Right lobe of liver (tissue), 6 donors: ENCODE measurements at places on chromosomes 2 and 18.

DNA sequence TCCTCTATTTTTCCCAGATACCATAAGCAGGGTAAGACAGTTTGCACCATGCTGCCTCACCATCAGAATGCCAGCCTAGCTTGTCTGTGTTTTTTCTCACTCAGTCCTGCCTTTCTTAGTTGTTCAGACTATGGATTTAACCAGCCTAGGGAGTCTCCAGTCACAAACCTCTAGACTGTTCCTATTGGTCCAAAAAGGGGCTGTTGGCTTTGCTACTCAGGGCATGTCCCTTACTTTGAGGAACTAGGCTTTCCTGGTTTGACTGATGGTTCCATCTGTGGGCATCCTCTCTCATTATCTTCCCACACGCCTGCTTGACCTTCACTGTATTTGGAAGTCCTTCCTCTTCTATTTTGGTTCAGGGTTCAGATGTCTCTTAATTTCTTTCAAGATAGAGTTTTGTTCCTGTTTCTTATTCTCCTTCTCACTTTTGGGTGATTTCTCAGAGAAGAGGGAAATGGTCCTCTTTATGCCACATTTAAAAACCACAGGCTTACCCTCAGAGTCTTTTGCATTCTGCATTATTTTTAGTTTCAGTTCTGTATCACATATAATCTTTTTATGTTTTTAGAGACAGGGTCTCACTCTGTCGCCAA, 31.3 kb upstream of the TMEM131 start:
- DNase-seq: no peak

- no peak for DNase-seq
These were observed 258.2 kb downstream of the IKZF2 start for GRCh38 chr2:212893216-212893615.

DNA sequence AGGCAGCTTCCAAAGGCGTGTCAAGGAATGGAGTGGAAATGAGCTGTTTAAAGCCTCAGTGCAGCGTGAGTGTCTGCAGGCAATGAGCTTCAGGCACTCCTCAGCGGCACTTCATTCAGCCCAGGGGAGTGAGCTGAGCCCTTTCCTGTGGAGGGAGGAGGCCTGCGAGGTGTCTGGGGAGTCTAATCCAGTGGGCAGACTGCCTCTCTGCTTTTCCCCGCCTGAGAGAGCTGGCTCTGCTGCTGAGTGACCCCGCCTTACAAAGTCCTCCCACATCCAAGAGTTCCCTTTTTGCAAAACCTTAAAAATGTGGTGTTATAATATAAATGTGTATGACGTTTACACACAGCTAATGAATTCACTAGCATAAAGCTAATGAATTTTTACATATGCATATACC, 7.0 kb upstream of the LDLRAD4 start:
- no peak for DNase-seq

DNA sequence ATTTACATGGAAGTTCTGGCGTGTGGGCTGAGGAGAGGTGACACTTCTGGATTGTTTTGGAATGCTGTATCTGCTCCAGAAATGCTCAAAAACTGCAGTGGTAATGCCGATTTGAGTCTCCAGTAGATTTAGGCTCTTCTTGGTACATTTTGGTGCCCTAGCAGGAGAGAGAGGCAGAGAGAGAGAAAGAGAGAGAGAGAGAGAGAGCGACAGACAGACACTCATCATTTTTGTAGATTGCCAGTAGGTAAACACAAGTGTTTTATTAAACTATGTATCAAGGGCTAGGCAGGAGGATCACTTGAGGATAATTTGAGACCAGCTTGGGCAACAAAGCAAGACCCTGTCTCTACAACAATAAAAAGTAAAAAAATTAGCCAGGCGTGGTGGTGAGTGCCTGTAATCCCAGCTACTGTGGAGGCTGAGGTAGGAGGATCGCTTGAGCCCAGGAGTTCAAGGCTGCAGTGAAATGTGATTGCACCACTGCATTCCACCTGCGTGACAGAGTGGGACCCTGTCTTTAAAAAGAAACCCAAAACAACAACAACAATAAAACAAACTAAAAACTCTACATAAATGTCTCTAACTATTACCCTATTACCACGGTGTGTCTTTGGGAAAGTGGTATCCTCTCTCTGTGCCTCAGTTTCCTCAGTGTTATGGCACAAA, 60.2 kb downstream of the GATA6 start:
- DNase-seq: no peak

DNA sequence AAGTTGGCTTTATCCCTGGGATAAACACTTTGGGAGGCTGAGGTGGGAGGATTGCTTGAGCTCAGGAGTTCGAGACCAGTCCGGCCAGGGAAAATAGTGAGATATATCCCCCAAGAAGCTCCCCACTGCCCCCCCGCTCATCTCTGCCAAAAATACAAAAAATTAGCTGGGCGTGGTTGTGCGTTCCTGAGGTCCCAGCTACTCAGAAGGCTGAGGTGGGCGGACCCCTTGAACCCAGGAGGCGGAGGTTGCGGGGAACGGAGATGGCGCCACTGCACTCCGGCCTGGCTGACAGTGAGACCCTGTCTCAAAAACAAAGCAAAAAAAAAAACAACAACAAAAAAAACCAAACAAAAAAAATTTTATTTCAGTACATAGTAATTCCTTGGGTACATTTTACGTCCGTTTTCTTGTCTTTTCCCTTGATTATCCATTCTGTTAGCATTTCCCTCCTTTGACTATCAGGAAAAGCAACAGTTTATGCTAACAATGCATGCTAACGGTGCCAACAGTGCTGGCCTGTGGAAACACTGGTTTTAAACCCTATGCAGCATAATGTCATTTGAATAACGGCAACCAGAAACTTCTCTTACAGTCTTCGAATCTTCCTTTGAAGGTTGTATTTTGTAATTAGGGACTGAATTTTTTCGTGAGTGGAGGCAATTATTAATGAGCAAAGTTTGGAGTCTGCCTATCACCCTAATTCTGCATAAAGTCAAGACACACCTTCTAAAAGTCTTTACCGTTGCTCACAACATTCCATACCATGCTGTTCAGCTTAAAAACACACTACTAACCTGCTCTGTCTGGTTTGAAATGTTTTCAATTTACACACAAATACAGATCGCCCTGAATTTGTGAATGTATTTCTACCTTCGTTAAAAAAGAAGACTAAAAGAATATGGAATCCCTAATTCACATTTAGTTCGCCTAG, 721 bp upstream of the MIB1 start:
- DNase-seq: no peak

GRCh38 chr2:197927994-197928393, 123.6 kb downstream of the PLCL1 start:
- no peak for DNase-seq

GRCh38 chr18:39845106-39845505, 2109.9 kb upstream of the PIK3C3 start:
- DNase-seq: no peak

DNA sequence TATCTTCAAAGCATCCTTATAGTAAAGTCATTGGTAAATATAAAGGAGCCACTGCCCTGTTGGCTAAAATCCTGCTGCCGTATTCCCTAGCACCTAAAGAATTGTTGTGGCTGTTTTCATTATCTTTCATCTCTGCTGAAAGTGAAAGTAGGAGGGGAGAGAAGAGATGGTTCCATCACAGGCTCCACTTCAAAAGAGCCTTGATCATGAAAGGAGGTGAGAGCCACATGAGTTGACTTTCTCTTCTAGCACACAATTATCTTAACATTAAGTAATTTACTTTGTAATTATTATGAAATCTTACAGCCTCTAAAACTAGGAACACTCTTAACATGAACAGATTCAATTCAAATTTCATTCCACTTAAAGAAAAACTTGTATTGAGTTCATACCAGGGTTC, 1050.9 kb upstream of the LRRTM1 start:
- DNase-seq: no peak

- DNase-seq: no peak
These were observed 113.4 kb upstream of the GLI2 start for GRCh38 chr2:120622159-120622869.

- DNase-seq: no peak
These were observed 2.7 kb downstream of the LAPTM4A start for GRCh38 chr2:20048488-20049448.

- DNase-seq: no peak
These were observed 676.4 kb downstream of the ARHGAP15 start for GRCh38 chr2:143805666-143806065.

DNA sequence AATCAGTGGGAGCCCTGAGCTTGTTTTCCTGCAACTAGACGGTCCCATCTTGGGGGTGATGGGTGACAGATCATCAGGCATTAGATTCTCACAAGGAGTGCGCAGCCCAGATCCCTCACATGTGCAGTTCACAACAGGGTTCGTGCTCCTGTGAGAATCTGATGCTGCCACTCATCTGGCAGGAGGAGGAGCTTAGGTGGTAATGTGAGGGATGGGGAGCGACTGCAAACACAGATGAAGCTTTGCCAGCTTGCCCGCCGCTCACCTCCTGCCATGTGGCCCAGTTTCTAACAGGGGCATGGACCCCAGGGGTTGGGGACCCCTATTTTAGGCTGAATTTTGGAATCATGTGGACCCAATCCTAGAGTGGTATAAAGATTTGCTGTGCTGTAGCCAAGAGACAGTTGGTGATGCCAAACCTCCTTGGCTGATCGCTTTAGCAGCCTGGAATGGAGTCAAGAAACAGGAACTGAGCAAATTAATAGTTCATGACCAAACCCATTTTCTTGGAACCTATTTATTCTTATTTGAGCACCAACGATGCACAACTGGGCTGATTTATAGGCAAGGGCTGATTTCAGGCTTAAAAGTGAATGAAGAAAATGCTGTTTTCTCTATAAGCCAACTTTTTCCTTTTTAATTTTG, 25.7 kb downstream of the LPIN1 start:
- no peak for DNase-seq

DNA sequence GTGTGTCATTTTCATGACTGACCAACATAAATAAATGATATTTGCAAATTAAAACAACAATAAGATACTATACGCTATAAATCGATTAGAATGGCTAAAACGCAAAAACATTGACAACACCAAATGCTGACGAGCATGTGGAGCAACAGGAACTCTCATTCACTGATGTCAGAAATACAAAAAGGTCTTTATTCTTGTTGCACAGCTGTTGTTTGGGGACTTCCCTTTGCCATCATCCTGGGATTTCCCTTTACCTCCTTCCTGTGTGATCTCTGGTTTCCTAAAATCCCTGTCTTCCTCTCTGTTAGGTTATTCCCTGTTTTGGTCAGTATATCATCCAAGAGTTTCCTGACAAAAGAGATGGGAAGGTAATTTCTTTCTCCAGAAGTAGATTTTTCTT, 66.0 kb downstream of the NOL10 start:
- DNase-seq: no peak

DNA sequence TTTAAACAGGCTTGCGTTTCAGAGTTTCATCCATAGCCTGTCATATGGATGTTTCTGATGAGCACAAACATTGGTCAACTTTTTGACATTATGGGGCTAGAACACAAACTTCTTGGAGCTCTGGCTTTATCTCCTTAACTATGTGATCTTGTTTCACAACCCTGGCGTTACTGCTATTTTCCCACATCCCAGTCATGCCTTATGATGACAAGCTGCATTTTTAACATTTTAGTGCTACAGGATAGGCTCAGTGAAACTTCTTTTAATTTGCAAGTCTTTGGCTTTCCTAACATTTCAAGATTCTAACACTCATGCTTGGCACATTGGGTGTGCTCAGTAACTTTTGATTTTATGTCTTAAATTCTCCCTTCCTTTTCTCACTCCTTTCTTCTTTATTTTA, 21.0 kb upstream of the PDE1A start:
- DNase-seq: no peak
